ENCODE measurements at places on chromosomes 5 and 9. TPM values are rescaled to one million over a fixed set of nuclear protein-coding genes. Genes with fewer than 3 reads are reported as not detected.

NREP gene
- total RNA-seq = 4.4 TPM

- DNase-seq = no peak
Measured at GRCh38 chr5:106940986-106941385, 729.8 kb downstream of the EFNA5 start.

- DNase-seq = no peak
Measured at GRCh38 chr9:113888336-113888735, 12.2 kb downstream of the ZNF618 start.

- peak; percentile 63 for DNase-seq
Measured at GRCh38 chr9:121283856-121284732, 16.1 kb downstream of the GSN start.

LSM11 gene
- 4.7 TPM for total RNA-seq

DNA sequence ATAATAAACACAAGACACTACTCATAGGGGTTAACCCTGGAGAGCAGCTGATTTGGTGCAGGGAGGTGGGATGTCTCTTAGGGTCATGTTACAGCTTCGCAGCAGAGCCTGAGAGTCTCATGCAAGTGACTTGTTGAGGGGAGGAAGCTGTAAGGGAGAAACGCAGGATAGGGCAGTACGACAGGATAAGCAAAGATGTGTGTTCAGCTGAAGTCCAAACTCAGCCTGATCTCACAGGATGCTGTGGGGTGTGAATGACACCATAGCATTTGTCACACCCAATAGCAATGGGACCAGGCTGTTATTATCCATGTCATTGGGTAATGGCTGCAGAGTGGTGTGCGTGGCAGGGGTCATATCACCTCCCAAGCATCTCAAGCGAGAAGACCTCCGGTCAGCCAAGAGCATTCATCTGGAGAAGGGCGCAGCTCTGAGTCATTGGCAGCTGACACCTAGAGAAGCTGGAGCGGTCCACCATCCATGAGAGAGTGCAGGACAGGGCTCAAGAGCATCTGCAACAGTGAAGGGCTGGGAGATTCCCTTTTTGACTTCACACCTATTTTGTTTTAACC, 49.2 kb upstream of the RPL26L1 start:
- no peak for DNase-seq

WDR38 gene
- 1.5 TPM for total RNA-seq

DNA sequence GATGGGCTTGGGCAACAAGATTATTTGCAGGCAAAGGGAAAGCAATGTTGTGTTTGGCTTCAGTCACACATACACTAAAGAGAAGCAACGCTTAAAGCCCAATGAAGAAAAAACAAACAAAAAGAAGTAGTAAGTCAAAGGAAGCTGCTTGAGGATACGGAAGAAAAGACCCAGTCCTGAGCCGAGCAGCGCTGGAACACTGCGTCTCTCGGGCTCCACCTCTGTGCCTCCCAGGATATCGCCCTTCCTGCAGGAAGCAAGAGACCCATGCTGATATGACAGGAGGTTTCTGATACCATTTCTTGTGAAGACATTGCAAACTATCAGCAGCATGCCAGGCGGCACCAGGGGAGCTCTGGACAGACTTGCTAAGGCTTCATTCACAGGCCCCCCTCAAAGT, 9.9 kb downstream of the GNAQ start:
- no peak for DNase-seq

- DNase-seq = no peak
Measured at GRCh38 chr9:118650417-118650816, 718.8 kb downstream of the BRINP1 start.

- peak; percentile 71 for DNase-seq
Measured at GRCh38 chr9:14827805-14828204, 82.4 kb downstream of the FREM1 start.

GFRA3 gene
- not detected for total RNA-seq

GRCh38 chr5:96538808-96539250, 105.8 kb upstream of the PCSK1 start:
- DNase-seq = no peak

GRCh38 chr9:119441338-119441737, 72.1 kb upstream of the BRINP1 start:
- no peak for DNase-seq

KCNV2 gene
- not detected for total RNA-seq

PDZD2 gene
- total RNA-seq = 4.4 TPM

SLC6A19 gene
- not detected for total RNA-seq

- DNase-seq = no peak
Measured at GRCh38 chr5:33701251-33701650, 190.5 kb downstream of the ADAMTS12 start.

DNA sequence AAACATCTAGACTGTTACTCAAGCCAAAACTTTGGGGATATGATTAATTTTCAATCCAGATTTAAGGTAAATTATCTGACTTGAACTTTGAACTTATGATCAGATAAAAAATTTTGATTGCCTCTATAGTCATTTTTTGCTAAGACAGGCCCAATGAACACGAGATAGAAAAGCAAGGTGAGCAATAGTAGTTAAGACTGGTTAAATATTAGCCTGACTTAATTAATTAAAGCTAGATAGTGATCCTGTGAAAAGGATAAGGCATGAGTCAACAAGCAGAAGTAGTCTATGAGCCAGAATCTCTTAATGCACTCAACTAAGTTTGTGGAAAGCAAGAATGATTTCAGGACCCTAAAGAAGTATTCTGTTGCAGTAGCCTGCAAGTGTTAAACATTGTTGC, 66.5 kb downstream of the PDE4D start:
- DNase-seq = no peak

DNA sequence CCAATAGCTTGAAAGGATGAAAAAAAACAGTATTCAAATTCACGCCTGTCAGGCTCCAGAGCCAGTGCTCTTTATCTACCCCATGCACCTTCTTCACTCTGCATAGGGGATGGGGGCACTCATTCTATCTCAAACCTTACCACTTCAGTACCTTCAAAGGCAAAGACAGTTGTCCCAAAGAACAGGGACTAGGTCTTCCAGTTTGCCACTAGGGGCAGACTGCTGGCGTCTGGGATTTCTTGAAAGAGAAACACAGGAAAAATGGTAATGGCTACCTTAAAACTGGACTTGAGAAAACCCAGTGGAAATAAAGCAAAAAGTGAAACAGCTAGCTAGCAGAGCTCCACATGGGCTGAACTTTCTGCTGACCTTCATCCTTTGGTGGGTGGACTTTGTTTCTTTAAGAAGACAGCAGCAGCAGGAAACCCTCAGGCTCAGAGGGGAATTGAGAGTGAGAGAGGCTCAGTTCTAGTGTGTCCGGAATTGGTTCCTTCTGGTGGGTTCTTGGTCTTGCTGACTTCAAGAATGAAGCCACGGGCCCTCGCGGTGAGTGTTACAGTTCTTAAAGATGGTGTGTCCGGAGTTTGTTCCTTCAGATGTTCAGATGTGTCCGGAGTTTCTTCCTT, 41.0 kb upstream of the SLC36A1 start:
- no peak for DNase-seq

DNA sequence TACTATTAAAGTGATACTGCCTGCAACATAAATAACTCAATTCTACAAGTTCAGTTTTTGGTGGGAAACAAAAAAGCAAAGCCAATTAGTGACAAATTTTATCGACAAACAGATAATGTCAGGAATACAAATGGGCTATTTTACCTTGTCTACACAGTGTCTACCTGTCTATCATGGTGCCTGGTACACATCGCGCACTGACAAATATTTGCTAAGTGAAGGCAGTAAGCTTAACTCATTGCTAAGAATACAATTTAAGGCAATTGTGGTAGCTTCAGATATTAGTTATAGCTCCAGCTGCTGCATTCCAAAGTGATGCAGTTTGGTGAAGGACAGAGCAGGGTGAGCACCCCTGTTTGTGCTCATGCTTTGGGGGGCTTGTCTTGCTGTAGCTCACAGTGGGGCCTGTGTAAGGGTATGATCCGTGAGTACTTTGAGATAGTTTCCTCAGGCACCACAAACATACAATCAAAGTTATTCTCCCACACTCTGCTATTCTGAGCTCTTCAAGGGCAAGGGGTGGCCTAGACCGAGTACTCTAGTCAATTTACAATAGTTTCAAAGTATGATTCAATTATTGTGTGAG, 24.7 kb downstream of the ELL2 start:
- no peak for DNase-seq

SLC6A7 gene
- not detected for total RNA-seq

SPATA31D4 gene
- total RNA-seq = not detected

SOHLH1 gene
- total RNA-seq = not detected

GRCh38 chr5:40551496-40552491, 127.9 kb upstream of the PTGER4 start:
- no peak for DNase-seq

UNC13B gene
- total RNA-seq = 19.1 TPM

DNA sequence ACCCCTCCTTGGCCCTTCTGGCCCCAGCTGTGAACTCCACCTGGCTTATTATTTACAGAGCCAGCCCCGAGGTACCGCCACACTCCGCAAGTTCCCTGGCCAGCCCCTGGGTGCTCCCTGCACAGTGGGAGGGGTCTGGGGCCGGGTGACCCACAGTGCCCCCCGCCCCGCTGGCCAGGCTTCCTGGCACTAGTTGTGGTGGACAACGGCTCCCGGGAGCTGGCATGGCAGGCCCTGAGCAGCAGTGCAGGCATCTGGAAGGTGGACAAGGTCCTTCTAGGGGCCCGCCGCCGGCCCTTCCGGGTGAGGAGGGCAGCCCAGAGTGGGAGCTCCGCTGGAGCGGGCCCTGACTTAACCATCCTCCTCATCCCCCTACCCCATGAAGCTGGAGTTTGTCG, 3.9 kb downstream of the MAMDC4 start:
- DNase-seq = no peak

GRCh38 chr5:87649455-87649854, 236.7 kb upstream of the CCNH start:
- peak; percentile 4 for DNase-seq

DNA sequence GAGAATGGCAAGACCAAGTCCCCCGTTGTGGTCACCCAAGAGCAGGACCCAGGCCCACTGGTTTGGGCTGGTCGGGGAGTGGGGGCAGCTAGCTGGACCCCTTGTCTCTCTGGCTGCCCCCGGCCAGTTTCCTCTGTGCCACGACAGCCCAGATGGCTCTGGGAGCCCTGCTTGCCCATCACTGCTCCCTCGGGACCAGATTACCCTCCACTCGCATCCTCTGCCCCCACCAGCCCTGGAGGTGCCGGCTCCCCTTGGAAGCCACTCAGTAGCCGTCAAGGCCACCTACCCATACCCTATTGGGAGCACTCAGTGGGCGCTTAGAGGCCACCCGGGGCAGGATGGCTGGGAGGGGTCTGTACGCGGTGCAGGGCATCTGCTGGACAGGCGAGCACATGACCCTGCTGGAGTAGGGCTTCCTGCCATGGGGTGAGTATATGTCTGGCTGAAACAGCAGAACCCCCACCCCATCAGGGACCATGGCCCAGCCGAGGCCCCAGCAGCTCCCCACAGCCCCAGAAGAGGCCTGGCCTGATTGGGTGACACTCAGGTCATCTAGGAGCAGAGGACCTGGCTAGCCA, 70.0 kb downstream of the ZNF354C start:
- DNase-seq = no peak

DNA sequence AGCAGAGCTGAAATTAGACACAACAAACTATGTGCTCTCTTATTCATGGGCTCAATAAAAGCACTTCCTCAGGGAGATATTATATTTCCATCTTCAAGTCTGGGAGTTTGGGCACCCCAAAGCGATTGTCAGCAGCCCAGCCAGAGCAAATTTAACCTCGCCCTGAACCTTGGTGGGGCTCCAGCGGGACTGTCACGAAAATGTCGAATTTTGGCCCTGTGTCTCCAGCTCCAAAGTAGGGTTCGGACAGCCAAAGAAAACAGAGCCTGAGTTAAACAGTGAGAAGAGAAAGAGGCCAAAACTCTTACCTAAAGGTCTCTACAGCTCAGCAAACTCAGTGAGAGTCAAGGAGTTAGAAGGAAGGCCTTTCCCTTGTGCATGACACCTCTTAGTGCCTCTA, 432.9 kb downstream of the SPATA31D1 start:
- DNase-seq = no peak

SLC45A2 gene
- total RNA-seq = not detected

DNA sequence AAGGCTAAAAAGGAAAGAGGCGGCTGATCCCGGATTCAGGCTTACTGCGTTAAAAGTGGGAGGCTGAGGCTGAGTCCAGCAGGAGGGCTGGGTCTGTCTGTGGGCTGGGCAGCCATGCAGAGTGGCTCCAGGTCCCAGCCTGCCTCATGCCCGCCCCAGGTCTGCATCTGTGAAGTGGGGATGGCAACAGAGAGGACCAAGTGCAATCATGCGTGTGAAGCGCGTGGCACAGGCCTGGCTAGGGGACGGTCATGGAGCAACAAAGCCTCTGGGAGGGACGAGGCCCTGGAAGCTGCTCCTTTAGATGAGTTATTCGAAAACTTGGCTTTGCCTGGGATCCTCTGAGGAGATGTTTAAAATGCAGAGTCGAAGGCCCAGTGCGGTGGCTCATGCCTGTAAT, 30.4 kb upstream of the BARHL1 start:
- no peak for DNase-seq

TSLP gene
- total RNA-seq = 0.20 TPM

DNA sequence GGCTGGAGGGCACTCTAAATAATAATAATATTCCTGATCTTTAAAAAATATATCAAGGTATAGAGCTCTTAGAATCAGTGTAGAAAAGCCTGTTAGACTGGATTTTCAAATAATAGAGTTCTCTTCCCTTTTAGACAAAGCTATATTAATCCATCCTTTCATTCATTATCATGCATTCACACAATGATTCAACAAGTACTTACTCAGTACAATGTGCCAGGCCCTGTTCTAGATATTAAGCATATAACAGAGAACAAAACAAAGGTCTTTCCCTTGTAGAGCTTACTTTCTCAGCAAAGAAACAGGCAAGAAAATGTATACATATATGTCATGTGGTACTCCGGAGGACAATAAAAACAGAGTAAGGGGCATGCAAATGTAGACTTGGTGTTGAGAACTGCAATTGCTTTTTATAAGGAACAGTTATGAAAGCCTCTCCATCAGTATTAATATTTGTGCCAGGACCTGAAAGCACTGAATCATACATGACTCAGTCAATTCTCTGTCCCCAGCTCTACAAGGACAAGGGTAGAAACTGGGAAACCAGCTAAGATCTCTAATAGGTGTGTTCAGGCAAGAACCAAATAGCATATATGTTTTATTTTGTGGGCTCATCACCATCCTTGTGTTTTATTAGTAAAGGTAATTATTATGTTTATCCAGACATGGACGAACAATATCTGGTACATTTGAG, 72.2 kb downstream of the PIP5K1B start:
- no peak for DNase-seq

- DNase-seq = no peak
Measured at GRCh38 chr5:179623906-179624741, 653 bp upstream of the HNRNPH1 start.

DNA sequence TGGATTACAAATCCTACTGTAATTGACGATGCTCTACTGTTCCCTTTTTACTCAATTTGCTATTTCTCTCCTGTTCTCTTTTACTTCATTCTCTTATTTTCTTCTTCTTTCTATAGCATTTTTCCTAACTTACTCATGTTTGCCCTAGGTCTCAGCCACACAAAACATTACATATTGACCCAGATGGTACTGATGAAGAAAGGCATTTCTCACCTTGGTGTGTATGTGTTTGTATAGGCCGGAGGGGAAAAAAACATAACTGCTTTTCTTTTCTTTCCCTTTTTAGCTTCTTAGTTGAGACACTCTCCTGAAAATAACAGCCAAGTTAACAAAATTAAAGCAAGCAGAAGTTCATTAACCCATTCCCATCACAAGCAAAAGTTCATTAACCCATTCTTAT, 1019.8 kb upstream of the CDH18 start:
- no peak for DNase-seq
